ENCODE measurements at places on chromosomes 1 and 21.

DNA sequence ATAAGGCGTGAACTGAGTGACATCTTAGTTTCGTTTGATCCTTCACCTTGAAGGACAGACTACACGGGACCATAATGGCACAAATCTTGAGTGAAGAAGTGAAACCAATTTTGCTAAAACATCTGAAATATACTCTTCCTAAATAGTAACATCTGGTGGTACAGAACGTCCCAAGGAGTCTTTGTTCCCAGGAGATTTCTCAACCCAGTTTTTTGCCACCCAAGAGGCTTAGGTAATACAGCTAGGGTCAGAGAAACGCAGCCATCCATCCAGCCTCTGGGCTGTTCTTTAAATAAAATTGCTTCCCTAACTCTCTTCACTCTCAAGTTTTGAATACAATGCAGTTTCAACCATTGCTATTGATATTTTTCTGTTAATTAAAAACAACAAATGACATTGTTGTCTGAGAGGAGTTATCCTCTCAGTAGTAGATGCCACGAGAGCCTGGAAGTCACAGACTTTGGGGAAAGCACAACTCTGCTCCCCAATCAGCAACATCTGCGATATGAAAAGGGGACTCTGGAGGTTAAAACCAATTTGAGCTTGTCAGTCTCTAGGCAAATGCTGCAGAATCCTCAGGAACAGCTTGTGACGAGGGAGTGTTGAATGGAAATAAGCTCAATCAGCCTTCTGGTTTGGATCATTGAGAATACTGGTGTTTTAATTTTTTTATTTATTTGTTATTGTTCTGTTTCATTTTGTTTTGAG lies 394.3 kb upstream of the ADGRL2 start:
- H3K4me3 ChIP-seq: no peak overlapping the region
- no peak for DNase-seq
- no peak overlapping the region for H3K27ac ChIP-seq
- H3K36me3 ChIP-seq: no peaks in the 10 kb centered on the region

GRCh38 chr1:161128591-161129420 lies 3.7 kb downstream of the DEDD start:
- no peak overlapping the region for H3K4me3 ChIP-seq
- peak overlapping the region; percentile 24 for H3K27ac ChIP-seq
- peaks cover 48% of the 10 kb centered on the region for H3K4me1 ChIP-seq
- H3K27me3 ChIP-seq: no peaks in the 10 kb centered on the region
- DNase-seq: no peak

GRCh38 chr1:204409836-204410687 lies 1.6 kb downstream of the PPP1R15B start:
- peaks cover 55% of the 10 kb centered on the region for H3K36me3 ChIP-seq
- H3K27ac ChIP-seq: peak overlapping the region; percentile 98
- H3K4me1 ChIP-seq: peaks cover 21% of the 10 kb centered on the region
- no peak for DNase-seq
- peak overlapping the region; percentile 92 for H3K4me3 ChIP-seq

DNA sequence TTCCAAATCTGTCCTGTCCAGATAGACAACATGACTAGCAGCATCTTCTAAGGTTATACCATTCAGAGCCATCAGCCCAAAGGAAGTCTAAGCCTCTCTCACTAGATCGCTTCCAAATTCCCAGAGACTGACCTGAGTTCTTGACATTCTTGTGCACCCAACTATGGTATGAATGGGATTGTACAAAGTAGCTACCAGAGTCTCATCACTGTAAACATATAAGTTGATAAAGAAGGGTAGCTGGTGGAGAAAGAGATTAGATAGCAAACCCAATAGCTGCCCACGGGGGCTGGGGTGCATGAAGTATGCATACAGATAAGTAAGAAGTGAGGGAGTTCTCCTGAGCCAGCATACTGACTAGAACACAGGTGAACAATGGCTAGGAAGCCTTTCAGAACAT lies 180.0 kb downstream of the PLPP3 start:
- no peak overlapping the region for H3K27ac ChIP-seq
- no peaks in the 10 kb centered on the region for H3K4me1 ChIP-seq
- DNase-seq: no peak
- H3K36me3 ChIP-seq: no peaks in the 10 kb centered on the region

- no peaks in the 10 kb centered on the region for H3K36me3 ChIP-seq
- H3K4me1 ChIP-seq: no peaks in the 10 kb centered on the region
- no peak overlapping the region for H3K27ac ChIP-seq
- H3K27me3 ChIP-seq: peaks cover 7% of the 10 kb centered on the region
- H3K4me3 ChIP-seq: no peak overlapping the region
These were observed 411.2 kb downstream of the PLPP3 start for GRCh38 chr1:56168176-56168575.

DNA sequence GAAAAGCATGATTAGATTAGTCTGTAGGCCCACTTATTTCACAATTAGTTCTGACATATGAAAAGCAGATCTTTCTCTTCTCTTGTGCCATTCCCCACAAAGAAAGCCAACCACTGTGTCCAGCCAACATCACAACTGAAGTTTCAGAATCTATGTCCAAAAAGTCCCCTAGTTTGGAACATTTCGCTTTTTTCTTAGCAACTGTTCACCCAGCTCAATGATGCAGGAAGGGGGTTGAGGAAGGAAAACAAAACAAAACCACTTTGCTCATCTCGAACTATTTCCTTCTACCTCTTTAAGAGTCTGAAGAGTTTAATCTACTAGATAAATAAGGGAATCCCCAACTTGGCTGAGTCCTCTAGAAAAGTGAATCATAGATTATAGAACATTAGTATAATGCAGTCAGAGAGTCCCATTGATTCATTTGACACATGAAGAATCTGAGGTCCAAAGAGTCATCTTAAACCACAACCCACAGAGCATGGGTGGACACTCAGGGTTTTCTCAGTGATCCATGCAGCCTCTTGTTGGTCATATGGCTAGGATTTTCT lies 159.3 kb upstream of the SGIP1 start:
- peak overlapping the region; percentile 66 for H3K4me3 ChIP-seq
- peak overlapping the region; percentile 95 for H3K27ac ChIP-seq
- H3K27me3 ChIP-seq: no peaks in the 10 kb centered on the region
- no peak for DNase-seq
- peaks cover 79% of the 10 kb centered on the region for H3K4me1 ChIP-seq
- H3K36me3 ChIP-seq: peaks cover 29% of the 10 kb centered on the region

DNA sequence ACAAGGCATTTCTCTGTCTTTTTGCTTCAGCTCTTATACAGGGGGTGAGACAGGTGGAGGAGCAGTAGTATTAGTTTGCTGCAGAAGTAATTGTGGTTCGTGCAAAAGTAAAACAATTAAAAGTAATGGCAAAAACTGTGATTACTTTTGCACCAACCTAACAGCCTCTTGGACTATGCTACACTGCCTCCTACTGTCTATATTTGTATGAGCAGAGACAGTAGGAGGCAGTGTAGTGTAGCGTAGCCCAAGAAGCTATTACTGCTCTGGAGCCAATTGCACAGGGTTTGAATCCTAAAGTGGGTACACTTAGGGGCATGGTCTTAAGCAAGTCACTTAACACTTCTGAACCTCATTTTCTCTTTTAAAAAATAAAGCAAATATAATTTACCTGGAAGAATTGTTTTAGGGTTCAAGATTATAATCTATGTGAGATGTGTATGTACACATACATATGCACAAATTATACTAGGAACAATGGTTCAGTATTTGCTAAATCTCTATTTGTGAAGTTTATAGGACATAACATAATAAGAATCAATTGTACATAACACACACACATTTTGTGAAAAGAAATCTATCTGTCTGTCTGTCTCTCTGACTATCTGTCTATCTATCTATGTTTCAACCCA lies 103.8 kb downstream of the BRINP3 start:
- H3K36me3 ChIP-seq: no peaks in the 10 kb centered on the region
- H3K27me3 ChIP-seq: no peaks in the 10 kb centered on the region

DNA sequence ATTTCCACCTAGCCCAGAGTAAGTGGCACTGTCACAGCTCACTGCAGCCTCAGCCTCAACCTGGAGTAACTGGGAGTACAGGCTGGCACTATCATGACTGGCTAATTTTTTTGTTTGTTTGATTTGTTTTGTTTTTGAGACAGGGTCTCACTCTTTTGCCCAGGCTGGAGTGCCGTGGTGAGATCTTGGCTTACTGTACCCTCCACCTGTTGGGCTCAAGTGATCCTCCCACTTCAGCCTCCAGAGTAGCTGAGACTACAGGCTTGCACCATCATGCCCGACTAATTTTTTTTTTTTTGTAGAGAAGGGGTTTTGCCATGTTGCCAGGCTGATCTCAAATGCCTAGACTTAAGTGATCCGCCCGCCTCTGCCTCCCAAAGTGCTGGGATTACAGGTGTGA lies 2.5 kb downstream of the UCK2 start:
- no peak overlapping the region for H3K27ac ChIP-seq
- peak overlapping the region; percentile 96 for H3K4me3 ChIP-seq

- H3K27me3 ChIP-seq: peaks cover 4% of the 10 kb centered on the region
- H3K4me1 ChIP-seq: no peaks in the 10 kb centered on the region
- no peak overlapping the region for H3K4me3 ChIP-seq
These were observed 65.4 kb upstream of the TLR5 start for GRCh38 chr1:223208164-223209076.

- no peak for DNase-seq
- no peaks in the 10 kb centered on the region for H3K36me3 ChIP-seq
- no peaks in the 10 kb centered on the region for H3K27me3 ChIP-seq
- H3K27ac ChIP-seq: no peak overlapping the region
These were observed 41.1 kb downstream of the HSPG2 start for GRCh38 chr1:21896026-21896425.

DNA sequence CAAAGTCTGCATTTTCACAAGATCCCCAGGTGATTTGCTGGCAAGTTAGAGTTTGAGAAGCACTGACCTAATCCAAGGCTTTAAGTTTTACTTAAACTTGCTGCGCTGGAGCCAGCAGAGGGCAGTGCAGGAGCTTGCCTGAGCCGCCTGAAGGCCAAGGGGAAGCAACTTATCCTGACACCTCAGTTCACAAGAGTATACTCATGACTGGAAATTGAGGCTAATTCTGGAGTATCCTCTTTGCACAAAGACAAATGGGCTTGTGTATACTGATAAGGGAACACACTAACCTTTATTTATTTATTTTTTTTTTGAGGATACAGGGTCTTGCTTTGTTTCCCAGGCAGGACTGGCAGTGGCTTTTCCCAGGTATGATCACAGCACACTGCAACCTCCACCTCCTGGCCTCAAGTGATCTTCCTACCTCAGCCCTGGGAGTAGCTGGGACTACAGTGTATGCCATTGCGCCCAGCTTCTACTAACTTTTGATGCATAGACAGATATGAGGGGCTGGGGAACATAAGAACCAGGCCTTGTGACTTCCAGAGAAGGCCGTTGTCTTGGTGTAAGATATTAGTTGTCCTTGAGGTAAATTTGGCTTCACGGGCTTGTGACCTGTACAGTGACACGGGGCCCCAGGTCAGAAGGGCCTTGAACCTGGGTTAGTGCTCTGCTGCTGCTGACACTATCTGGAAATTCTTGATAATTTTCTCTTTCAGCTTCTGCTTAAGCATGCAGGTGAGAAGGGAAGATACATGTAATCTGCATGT lies 29.0 kb upstream of the SLAMF1 start:
- peak overlapping the region; percentile 64 for H3K27ac ChIP-seq
- peaks cover 44% of the 10 kb centered on the region for H3K36me3 ChIP-seq
- H3K4me3 ChIP-seq: no peak overlapping the region
